Hippocampal formation (tissue), 2 donors: ENCODE measurements at places on chromosomes 2 and 18.

GRCh38 chr2:230578106-230578505 lies 134.5 kb upstream of the CAB39 start:
- DNase-seq = no peak

DNA sequence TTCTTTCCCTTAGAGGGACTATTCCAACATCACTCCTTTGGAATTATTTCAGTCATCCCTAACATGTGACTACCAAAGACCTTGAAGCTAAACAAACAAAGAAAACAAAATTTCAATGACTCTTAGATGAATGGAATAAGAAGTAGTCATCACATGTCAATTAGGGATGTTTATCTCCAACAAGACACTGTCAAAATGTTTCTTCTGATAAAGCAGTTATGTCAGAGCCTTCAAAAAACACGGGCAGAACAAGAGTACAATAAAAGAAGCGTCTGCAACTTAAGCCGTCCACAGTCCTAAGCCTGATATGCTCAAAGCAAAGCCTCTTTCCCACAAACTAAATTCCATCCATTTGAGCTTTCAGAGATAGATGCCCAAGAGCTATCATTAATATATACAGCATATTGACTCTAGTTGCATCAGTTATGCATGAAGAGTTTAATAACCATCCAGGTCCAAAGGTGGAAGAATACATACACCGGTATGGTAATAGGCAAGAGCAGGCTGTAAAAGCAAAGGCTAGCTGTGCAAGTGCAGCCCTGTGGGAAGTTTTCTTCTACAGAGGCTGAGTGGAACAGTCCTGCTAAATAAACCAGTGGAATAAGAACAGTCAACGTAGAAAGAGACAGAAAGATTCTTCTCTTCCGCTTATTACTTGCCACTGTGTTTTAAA lies 98.1 kb downstream of the ICA1L start:
- no peak for DNase-seq

GRCh38 chr18:55096263-55096951 lies 137.1 kb upstream of the CCDC68 start:
- peak; percentile 28 for DNase-seq

GRCh38 chr2:56008661-56009431 lies 85.3 kb upstream of the EFEMP1 start:
- DNase-seq = peak; percentile 70

DNA sequence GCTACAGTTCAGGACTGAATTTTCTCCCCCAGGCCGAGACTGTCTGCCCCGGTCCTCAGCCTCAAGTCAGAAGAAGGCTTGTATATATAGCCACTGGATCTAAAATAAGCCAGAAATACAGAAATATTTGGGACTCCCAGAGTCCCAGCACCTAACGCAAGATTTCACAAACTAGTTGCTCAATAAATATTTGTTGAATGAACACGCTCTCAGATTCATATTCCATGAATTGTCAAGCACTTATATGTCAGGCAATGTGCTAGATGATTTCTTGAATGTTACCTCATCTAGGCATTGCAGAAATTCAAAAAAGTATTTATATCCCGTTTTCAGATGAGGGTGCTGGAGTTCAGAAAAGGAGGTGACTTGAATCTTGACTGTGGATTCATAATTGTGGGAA lies 163.7 kb upstream of the KLHL29 start:
- DNase-seq = no peak

DNA sequence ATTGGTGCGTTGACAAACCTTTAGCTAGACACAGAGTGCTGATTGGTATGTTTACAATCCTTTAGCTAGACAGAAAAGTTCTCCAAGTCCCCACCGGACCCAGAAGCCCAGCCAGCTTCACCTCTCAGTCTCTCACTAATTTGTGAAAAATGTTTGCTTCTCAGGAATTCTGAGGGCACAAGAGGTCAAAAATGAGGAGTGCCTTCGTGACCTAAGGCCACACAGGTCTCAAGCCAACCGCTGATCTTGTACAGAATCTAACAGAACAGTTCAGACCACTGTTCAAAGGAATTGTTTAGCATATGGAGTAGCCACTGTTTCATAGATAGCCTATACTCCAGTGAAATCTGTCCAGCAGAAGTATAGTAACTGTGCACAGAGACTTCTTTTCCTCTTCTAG lies 29.8 kb upstream of the LRRC30 start:
- DNase-seq = no peak

GRCh38 chr2:164793529-164793928 lies 48.1 kb downstream of the COBLL1 start:
- DNase-seq = no peak

- no peak for DNase-seq
These were observed 294.2 kb upstream of the SKOR2 start for GRCh38 chr18:47545613-47546012.

DNA sequence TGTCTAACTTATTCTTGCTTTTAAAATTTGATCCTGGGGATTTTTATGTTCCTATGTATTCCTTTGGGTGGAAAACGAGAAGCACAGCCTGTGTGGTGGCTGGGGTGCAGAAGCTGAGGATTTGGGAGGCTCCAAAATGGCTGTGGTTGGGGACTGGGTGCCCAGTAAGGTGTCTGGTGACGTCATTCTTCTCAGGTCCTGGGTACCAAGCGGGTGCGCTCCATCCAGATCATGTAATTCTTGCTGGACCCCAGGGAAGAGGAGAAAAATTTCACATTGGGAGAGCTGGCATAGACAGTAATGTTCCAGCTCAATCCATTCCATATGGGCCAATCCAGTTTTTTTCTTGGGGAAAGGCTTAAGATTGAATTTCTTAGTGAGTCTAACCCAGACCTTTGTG lies 61.1 kb upstream of the THOC1 start:
- no peak for DNase-seq

- DNase-seq = no peak
These were observed 319.2 kb downstream of the LRATD1 start for GRCh38 chr2:14951569-14952285.

GRCh38 chr2:55957142-55957541 lies 33.6 kb upstream of the EFEMP1 start:
- no peak for DNase-seq

GRCh38 chr2:181738074-181738473 lies 57.8 kb upstream of the NEUROD1 start:
- no peak for DNase-seq

- DNase-seq = no peak
These were observed 523.8 kb downstream of the RNF144A start for GRCh38 chr2:7440977-7441376.

GRCh38 chr18:36066686-36067054 lies 689 bp downstream of the RPRD1A start:
- DNase-seq = no peak

- DNase-seq = no peak
These were observed 112.3 kb downstream of the GALNT1 start for GRCh38 chr18:35693829-35694228.

GRCh38 chr18:25295624-25296138 lies 56.3 kb downstream of the ZNF521 start:
- no peak for DNase-seq

DNA sequence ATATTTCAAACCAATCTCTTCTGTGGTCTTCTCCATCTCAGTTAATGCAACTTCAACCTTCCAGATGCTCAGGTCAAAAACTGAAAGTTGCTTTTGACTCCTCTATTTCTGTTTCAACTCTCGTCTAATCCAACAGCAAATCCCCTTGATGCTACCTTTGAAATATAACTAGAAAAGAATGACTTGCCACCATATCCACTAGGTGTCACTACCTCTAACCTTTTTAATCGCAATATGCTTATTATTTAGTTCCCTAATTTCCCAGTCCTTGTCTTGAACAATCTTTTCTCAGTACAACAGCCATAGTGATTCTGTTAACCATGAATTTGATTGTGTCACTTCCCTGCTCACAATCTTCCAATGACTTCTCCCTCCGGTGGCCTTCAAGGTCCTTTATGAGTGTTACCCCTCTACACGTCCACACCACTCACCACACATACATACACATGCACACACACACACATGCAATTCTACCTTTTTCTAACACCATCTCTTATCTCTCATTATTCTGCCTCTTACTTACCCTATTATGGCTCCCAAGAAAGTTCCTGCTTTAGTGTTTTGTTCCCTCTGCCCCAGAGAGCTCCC lies 245.5 kb upstream of the KCNJ3 start:
- no peak for DNase-seq

- DNase-seq = no peak
These were observed 9.6 kb upstream of the ITPRIPL1 start for GRCh38 chr2:96315400-96316071.

GRCh38 chr18:61426492-61427053 lies 93.3 kb downstream of the CDH20 start:
- DNase-seq = no peak

DNA sequence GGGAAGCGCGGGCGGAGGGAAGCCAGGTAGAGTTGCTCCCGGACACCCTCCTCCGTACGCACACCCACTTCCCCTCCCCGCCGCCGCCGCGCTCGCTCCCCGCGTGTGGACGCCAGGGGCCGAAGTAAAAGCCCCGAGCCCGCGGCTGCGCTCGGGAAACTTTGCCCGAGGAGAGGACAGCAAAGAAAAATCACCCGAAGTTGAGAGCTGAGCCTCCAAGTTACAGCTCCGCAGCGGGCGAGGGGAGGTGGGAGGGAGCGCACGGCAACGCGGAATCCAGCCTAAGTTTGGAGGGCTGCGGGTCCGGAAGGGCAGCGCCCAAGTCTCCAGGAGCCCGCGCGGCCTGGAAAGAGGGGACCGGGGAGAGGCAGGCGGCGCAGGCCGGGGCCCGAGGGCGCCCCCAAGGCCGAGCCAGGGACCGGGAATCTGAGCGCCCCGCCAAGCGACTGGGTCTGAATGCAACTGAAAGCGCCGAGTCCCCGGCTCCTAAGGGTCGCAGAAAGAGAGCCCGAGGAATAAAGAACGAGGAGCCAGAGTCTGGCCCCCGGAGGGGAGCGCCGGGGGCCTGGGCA lies 706 bp upstream of the BCL11A start:
- DNase-seq = no peak

DNA sequence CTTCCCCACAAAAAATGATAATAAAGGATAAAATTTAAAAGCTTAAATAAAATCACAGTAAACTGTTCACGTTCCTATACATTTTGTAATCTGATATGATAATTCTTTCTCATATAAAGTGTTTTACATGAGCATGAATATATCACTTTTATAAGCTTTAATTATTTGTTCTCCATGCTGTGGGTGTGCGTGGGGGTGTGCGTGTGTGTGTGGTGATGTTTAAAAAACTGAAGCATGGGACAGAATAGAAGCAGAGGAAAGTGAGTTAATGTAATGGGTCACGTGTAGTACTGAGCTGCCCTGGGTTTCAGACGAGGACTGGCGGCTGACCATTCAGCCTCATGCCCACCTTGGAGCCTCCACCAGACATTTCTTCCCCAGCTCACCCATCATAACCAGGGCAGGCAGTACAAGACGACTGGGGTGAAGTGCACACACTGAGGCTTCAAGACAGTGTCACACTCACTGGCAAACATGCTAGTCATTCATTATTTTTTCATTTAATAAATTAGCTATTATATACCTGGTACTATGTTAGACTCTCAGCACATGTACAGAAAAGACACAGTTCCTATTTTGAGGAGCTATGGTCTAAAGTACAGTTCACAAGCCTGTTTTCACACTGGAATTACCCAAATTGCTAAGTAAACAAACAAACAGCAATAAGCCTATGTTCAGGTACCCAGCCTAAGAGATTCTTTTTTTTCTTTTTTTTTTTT lies 97.2 kb upstream of the LPIN2 start:
- DNase-seq = no peak

DNA sequence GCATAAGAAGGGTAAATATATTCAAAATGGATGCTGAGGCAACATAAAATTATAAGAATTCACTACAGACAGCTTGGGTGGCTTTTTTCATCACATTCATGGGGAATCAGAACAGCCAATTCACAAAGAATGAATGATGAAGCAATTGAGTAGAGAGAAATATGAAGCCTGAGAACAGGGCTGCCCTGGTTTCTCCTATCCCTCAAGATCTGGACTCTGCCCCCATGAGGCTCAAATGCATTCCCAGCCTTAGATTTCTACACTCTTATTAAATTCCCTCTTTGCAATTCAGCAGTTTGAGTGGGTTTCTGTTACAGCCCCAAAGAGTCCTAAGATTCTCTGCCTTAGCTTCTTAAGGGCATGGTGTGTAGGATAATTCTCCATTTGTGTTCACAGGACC lies 172.5 kb downstream of the MAIP1 start:
- DNase-seq = no peak

GRCh38 chr18:35905436-35905835 lies 67.0 kb upstream of the RMP24 start:
- no peak for DNase-seq

- no peak for DNase-seq
These were observed 85.7 kb downstream of the INHBB start for GRCh38 chr2:120431386-120432292.

GRCh38 chr2:60925994-60926740 lies 44.8 kb downstream of the REL start:
- no peak for DNase-seq

- DNase-seq = no peak
These were observed 27.7 kb downstream of the COL5A2 start for GRCh38 chr2:189151906-189152305.

DNA sequence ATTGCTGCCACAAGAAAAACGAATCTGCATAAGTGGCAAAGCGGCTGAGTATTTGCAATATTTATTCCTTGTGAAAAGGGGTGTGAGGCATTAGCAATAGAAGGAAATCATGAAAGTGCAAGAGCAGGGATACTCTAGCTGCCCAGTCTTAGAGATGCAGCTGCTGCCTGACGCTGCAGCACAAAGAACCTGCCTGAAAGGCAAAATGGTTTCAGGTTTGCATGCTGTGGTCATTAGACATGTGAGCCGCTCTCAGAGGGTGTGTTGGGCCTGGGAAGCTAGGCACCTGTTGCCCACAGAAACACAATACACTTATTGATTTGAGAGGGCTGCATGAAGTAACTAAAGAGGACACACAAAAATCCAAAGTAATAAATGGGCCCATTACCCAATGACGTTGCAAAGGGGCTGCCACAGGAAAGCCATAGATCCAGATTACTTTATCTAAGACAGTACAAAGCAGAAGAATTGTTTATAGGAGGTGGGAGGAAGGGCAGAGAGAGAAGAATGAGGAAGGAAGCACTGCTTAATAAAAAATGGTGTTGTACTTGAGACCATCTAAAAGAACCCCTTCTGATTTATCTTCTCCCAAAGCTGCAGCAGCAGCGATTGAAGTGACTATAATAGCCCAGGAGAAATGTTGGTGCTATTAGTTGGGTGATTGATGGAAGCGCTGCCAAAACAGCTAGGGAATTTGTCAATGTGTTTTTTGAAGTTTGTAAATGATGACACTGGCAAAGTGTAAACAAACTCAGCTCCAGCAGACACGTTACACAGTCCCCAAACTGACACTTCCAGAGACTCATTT lies 492.4 kb upstream of the ACVR2A start:
- no peak for DNase-seq

GRCh38 chr2:239790721-239791120 lies 234.4 kb downstream of the NDUFA10 start:
- no peak for DNase-seq

- DNase-seq = no peak
These were observed 121.1 kb upstream of the PID1 start for GRCh38 chr2:229392196-229392595.

GRCh38 chr2:42009657-42010580 lies 37.9 kb upstream of the PKDCC start:
- DNase-seq = no peak

DNA sequence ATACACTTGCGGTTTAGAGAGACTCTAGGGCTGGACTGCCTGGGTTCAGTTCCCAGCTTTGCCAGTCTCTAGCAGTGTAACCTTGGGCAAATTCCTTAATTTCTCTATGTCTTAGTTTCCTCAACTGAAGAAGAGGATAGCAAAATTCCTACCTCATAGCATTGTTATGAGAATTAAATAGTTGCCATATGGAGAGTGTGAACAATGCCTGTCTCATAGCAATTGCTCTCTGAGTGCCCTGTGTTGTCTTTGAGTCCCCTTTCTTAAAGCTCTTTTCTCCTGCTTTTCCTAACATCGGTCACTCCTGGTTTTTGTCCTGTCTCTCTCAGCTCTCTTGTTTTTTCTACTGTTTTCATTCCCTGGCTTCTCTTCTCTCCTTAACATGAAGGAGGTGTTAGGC lies 116.8 kb upstream of the ALPP start:
- DNase-seq = no peak
